Neural progenitor cell (in vitro differentiated cells): ENCODE measurements at places on chromosomes 1 and 21.

- DNase-seq = no peak
These were observed 19.6 kb downstream of the BCL9 start for GRCh38 chr1:147560765-147561471.

DNA sequence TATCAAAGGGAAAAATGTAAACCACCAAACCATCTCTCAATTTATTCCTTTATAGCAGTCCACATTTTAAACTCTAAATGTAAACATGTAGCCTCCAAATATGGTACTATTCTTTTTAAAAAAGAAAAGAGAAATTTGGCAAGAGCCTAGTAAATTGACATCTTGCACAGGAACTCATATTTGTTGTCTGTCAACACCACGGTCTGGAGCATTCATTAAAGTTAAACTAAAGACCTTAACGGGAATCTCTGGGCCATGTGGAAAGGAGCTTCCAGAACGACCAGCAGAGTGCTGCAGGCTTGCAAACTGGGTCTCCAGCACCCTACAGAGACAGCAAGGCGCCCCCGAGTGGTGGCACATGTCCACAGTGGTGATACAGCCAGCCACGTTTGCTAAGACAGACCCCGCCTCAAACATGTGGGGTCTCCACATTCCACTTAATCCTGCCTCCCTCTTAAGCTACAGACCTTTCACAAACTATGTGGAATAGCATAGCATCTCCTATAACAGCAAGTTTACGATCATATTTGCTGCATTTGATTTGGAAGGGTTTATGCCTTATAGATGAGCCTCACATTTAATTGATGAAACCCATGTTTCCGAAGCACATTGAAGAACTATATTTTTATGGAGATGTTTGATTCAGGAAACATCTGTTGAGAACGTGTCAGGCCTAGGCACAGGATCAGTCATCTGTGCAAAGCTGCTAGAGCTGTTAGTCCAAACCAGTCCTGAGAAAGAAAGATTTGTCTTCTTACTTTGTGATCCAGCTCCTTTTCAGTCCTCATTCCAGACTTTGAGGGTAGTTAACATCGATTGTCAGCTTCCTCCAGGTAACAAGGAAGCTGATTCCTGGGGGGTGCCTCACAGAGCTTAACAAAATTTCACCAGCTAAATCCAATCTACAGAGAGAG lies 96.4 kb upstream of the BACE2 start:
- DNase-seq = peak; percentile 59

DNA sequence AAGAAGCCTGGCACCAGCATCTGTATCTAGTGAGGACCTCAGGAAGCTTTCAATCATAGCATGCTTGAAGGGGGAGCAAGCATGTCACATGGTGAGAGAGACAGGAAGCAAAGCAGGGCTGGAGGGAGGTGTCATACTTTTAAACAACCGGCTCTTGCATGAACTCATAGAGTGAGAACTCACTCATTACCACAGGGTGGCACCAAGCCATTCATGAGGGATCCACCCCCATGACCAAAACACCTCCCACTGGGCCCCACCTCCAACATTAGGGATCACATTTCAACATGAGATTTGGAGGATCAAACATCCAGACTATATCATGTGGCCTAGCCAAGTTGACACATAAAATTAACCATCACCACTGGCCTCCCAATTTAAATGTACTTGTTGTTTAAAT lies 125.1 kb upstream of the KCND3 start:
- DNase-seq = no peak

DNA sequence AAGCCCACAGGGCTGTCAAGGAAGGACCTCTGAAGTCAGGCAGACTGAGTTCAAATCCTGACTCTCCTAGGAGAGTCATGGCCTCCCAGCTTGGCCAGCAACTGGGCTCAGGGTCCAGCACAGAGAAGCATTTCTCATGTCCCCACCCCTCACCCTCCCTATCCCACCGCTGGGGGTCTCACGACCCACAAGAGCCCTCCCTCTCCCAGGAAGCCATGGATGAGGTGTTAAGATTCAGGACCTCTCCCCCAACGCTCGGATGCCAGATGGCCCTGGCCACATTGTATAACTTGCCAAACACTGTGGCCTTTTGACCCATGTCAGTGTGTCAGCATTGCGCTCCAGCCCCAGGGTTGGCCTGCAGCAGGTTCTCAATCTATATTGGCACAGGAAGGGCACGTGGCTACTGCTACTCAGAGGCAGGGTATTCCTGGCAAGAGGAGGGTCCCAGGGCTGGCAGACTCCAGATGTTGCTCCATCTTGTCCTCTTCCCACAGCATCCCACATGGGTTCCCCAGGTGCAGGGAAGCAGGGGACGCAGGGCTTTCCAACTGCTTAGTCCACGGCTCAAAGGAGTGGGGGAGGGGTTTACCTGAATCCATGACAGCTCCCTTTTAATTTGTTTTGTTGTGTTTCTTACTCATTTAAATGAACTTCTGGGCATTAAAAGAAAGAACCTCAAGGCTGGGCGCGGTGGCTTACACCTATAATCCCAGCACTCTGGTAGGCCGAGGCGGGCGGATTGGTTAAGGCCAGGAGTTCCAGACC lies 10.5 kb downstream of the SLC2A1 start:
- DNase-seq = no peak

- DNase-seq = no peak
These were observed 6.7 kb downstream of the PLA2G4A start for GRCh38 chr1:186835448-186835847.

DNA sequence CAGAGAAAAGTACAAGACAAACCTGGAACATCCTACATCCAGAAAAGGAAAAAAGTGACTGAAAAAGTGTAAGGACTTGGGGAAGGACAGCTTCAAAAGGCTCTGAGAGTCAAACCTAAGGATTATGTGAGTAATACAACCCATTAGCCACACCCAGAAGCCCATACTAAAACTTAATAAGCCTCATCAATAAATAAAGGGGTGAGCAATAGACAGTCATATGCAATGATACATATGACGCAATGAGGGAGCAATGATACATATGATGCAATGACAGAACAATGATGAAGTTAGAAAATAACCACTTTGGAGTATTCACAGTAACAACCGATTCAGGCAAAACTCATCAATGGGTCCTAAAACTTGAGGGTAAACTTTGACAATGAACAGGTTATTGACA lies 50.1 kb downstream of the BRWD1 start:
- DNase-seq = no peak

DNA sequence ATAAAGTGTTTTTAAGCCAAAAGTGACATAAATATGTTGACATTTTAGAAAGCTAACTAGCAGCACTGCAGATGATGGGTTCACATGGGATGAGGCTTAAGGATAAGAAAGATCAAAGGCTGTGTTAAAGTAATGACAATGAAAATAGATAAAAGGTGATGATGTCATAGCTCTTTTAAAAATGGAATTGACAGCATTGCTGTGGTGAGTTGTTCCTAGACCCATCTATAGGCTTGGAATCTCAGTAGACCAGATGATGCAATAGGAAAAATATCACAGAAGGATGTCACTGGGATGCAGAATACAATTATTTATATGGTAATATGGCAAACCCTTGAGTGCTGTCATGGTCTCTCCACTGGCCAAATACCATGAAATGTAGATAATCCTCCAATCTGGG lies 286.0 kb downstream of the PLA2G4A start:
- no peak for DNase-seq
